Foreskin keratinocyte (primary cell): ENCODE measurements at places on chromosomes 7 and 10.
A peak's percentile ranks its signal among the peaks of the same experiment; 100 is the strongest.

DNA sequence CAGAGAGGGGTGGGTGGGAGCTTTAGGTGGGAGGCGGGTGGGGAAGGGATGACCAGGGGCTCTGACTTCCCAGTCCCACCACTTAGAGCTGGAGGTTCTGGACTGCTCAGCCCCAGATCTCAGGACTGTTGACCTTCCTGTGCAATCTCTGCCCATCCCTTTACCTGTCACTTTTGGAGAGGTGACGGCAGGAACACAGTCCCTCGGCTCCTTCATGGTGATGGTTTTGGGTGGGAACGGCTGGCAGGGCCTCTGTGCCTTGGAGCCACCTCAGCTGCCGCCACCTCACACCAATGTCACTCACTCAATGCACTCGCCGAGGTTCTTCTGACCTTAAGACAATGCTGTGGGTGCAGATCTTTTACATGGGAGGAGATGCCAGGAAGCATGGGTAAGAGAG lies 49.0 kb downstream of the TMEM270 start:
- DNase-seq: no peak

DNA sequence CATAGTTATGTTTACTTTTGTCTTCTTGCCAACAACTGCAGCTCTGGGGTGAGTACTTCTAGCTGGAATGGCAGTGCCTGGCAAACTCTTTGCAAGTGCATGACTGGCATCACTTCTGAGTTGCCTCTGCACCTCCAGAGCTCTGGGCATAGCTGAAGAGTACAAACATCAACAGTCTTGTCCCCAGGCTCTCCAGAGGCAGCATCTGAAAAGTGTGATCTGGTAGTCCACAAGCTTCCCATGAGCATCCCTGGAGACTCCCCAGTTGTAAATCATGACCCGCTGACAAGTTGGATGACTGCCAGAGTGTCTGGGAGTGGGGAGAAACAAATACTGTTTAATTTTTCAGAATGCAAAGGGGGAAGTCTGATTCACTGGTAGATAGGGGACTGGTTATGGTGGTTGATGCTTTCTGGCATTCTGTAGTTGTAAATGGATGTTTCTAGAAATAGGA lies 138.9 kb upstream of the CDK13 start:
- peak; percentile 61 for DNase-seq

DNA sequence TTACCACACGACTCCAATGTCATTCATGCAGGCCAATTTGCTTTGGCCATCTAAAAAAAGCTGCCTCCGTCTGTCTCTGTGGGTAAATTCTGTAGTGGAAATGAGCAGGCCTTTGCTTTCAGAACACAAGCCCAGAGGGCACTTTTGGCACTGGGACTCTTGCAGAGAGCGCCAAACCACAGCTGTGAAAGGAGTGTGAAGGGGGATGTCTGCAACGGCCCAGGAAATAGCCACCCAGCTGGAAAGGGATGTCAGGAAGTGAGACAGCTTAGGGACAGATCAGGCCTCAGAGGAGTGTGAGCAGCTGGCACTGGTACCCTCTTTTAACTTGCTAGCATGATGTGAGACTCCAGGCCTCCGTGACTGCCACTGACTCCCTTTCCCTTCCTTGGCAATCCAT lies 152.4 kb downstream of the DKK1 start:
- DNase-seq: no peak

DNA sequence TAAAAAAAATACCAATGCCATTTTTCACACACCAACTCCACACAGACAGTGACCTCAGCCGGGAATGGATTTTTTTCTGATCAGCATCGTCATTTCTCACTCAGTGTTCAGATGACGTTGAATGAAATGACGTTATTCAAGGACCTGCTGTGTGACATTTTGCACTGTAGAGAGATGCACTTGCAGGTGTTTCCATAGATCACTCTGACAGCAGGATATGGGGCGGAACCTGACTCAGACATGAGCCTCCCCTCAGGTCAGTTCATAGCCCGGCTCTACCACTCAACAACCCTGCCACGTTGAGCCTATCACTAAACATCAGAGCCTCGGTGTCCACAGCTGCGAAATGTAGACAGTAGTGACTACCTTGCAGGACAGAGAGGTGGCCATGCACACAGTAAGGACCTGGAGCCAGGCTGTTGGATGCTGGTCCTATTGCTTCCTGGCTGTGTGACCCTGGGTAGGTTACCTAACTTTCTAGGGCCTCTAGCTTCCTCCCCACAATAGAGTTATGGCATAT lies 41.4 kb upstream of the ANTXRL start:
- no peak for DNase-seq

DNA sequence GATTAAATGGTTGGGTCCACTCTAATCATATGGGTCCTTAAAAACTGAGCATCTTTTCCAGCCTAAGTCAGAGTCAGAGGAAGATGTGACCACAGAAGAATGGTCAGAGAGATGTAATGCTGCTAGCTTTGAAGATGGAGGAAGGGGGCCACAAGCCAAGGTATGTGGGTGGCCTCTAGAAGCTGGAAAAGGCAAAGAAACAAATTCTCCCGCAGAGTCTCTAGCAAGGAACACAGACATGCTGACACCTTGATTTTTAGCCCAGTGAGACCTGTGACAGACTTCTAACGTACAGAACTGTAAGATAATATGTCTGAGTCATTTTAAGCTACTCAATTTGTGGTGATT lies 1.5 kb upstream of the EXOC6 start:
- DNase-seq: no peak

DNA sequence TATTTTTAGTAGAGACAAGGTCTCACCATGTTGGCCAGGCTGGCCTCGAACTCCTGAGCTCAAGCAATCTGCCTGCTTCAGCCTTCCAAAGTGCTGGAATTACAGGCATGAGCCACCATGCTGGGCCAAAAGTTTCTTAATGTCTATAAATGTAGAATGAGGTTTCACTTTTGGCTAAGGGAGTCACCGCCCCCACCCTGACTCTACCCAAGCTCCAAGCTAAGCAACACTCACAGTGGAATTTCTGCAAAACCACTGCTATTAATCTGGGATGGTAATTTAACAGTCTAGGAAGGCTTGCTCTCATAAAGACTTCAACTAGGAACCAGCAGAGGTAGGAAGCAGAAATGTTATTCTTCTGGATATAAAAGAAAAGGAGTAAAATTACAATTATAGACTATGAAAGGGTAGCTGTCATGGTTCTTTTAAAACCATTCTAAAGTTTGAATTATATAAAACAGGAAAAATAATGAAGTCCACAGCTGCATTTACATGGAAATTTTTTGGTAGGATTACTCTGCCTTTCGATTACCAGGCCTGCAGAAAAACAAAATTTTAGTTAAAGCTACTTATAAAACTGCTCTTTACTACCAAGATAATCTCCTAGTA lies 211.6 kb downstream of the SFMBT2 start:
- no peak for DNase-seq

DNA sequence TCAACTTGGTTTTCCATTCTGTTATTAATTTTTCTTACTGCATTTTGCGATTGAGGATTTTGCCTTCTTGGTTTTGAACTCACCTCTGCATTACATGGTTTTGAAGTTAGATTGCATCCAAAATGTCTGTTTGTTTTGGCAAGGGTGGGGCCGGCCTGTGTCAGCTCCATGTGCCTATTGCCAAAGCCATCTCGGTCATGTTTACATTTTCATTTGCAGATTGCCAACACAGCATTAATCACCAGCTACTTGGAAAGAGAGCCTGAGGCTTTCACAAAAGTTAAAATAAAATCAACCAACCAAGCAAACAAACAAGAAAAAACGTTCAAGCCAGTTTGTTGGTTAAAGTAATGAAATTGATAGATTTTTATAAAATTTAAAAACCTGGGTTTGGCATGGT lies 695.8 kb downstream of the TYW1 start:
- no peak for DNase-seq
